ENCODE measurements at places on chromosomes 1 and 21.

- peak; percentile 8 for DNase-seq
Observed at GRCh38 chr1:89633248-89633799, 404 bp downstream of the LRRC8C start.

GRCh38 chr1:3246251-3246650 lies 177.2 kb downstream of the PRDM16 start:
- DNase-seq: no peak

- no peak for DNase-seq
Observed at GRCh38 chr1:3623441-3624199, 1.2 kb upstream of the TPRG1L start.

DNA sequence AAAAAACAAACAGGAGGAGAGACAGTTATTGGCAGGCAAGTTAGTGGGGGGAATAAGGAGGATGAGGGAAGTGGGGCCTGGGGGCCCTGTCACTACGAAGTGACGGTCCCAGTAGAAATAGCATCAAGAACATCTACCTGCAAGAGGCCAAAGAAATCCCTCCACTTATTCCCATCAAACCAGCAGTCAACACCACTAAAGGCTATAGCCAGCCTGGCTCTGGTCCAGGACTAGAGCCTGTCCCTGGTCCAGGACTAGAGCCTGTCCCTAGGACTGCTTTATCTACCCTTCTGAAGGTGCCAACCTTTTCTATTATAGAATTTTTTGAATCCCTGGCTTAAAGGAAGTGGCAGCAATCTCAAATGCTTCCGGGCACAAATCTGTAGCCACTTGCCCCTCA lies 3.2 kb downstream of the KLF18 start:
- DNase-seq: no peak

DNA sequence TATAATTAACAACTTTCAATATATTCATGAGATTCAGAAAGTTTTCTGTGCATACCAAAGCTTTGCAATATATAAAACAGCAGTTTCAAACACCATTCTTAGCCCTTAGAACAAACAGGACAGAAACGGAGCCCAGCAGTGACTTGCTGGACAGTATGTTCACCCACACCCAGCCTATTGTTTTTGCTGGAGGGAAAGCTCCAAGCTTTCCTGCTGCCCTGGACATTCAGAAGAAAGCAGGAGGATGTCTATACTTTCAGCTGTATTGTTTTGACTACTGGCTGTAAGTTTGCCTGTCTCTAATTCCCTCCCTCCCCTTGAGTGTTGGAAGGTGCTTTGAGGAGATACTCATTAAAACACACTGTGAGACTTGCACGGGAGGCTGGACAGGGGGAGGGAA lies 9.6 kb downstream of the DENND2C start:
- DNase-seq: no peak

DNA sequence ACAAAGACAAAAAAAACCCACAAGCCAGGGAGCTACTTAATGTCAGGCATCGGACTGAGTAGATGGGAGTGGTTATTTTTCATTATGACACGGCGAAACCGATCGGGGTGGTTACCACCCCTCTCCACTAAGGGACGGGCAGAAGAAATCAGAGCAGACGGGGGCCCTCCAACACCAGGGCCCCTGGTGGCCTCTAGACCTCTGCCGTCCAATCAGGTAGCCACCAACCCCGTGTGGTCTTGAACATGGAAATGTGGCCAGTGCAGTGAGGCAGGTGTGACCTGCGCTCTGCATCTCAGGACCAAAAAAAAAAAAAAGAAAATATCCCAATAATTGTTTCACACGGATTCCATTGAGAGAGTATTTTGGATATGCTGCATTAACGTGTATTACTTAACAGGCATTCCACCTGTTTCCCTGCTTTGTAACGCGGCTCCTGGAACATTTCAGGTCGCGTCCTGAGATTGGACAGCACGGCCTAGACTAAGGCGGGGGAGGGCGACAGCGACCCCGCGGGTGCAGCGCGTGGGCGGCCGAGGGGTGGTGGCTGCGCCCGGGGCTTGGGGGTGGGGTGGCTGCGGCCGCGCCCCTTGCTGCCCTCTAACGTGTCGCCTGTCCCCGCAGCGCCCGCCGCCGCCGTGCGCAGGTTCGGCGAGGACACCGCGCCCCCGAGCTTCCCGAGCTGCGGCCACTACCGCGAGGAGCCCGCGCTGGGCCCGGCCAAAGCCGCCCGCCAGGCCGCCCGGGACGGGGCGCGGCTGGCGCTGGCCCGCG lies 48.3 kb downstream of the SIM2 start:
- no peak for DNase-seq

- no peak for DNase-seq
Observed at GRCh38 chr1:243345205-243345604, 89.4 kb downstream of the SDCCAG8 start.

- no peak for DNase-seq
Observed at GRCh38 chr1:188476606-188477005, 1647.9 kb downstream of the PLA2G4A start.
